NCI-H2029 (cell line): ENCODE measurements at places on chromosomes 2 and 18.

DNA sequence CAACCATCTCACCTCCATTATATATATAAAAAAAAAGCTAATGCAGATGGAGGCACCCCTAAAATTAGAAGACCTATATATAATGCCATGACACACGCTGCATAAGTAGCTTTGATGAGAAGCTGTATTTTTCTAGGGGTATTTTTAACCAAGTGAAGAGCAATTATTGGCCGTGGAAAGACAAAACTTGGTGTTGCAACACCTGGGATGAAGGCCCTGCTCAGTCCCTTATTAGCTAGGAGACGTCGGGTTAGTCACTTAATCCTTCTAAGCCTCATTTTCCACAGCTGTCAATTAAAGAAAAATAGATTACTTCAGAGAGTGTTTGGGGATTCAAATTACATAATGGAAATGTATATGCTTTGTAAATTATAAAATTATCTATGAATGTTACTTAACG lies 63.0 kb downstream of the WDR75 start:
- no peak for DNase-seq

- no peak for DNase-seq
Measured at GRCh38 chr2:55107436-55107835, 57.2 kb upstream of the RTN4 start.

DNA sequence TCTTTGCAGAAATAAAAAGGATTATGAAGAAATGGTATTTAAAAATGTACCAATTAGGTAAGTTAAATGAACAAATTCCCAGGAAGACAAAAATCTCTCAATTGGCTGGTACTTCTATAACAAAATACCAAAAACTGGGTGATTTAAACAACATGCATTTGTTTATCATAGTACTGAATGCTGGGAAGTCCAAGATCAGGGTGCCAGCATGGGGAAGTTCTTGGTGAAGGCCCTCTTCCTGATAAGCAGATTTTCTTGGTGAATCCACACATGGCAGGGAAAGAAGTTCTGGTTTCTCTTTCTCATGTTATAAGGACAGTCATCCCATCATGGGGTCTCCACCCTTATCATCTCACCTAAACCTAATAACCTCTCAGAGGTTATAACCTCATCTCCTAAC lies 271.6 kb upstream of the SETBP1 start:
- no peak for DNase-seq

GRCh38 chr18:76382275-76382674 lies 112.8 kb downstream of the ZNF516 start:
- no peak for DNase-seq

DNA sequence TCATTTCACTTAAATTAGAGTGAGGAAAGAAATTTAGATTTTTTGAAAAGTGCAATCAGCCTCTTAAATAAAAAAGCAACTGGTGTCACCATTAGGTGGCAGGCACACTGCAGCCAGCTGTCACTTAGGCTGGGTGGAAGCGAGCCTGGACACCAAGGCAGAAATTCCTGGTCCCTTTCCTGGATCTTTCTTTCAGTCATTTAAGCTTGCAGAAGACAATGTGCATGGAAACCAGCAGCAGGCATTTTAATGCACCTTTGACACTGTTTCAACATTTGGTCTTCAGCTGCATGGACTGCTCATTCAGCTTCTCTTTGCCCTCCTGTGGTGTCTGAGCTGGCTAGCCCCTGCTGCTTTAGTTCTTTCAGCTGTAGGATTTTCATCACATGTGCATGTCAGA lies 61.0 kb downstream of the AQP4 start:
- no peak for DNase-seq

GRCh38 chr18:38709122-38709521 lies 1143.5 kb upstream of the CELF4 start:
- DNase-seq: no peak

DNA sequence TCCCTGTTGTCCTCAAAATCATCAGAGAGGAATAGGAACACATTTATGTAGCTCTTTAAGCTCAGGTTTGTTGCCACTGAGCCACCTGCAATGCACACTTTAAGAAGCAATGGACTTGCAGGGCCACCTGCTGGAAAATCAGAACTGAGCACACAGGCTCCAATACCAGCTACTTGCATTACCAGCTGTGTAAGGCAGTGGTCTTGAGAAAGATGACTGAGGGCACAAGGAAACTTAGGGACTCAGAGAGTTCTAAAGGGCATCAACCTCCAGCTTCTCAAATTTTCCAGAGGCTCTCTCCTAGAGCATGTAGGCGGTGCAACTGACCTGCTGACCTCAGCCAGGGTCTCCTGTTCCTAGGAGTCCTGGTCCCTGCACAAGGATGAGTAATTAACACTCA lies 2.5 kb upstream of the CNDP2 start:
- DNase-seq: no peak

DNA sequence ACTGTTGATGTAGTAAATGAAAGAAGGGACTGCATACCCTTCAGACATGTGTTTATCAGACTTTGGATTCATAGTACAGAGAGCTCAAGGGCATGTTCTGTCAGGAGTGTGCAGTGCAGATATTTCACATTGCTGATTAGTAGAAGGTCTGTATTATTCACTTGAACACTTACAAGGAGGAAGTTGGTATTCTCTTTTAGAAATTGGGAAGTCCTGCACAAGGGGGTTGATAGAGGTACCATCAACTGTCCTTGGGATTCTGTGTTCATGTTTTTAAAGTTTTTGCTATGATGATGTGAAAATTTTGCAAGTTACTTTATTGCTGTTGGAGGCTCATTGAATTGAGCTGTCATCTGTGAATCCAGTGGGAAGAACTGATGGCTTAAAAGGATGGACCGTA lies 6.7 kb downstream of the PSMD1 start:
- DNase-seq: no peak

- DNase-seq: no peak
Measured at GRCh38 chr2:118062669-118063068, 25.6 kb upstream of the INSIG2 start.

- no peak for DNase-seq
Measured at GRCh38 chr18:36038102-36038663, 29.2 kb downstream of the RPRD1A start.

DNA sequence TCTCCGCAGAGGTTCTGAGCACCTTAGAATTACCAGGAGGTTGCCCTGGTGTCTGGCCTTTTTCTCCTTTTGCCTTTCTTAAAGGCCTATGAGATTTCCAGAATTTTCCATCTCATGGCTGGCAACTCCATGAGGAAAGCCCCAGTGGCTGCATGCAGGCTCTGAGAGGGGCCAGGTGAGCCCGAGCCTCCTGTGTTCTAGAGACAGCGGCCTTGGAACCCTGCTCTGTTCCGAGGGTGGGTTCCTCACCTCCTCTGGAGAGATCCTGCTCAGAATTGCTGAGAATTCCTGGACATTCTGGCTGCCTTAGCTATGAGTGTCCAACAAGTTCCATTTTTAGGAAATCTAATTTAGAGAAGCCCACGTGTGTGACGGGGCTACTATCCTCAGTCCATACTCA lies 35.7 kb upstream of the HPCAL1 start:
- DNase-seq: no peak

GRCh38 chr2:11388262-11389051 lies 44.0 kb upstream of the ROCK2 start:
- DNase-seq: no peak

DNA sequence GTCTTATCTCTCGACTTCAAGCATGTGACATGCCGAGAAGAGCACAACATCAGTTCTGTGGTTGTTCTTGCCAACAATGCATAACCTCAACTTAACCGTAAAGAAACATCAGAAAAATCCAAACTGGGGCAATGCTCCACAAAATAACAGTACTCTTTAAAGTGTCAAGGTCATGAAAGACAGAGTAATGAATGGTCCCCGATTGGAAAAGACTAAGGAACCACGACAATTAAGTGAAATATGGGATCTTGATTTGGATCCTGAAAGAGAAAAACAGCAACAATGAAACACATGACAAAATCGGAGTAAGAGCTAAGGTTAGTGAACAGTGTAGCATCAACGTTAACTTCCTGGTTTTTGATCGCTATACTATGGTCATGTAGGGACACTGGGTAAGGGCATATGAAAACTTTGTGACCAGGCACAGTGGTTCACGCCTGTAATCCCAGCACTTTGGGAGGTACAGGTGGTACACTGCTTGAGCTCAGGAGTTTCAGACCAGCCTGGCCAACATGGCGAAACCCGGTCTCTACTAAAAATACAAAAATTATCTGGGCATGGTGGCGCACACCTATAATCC lies 55.2 kb downstream of the UNC50 start:
- DNase-seq: no peak

DNA sequence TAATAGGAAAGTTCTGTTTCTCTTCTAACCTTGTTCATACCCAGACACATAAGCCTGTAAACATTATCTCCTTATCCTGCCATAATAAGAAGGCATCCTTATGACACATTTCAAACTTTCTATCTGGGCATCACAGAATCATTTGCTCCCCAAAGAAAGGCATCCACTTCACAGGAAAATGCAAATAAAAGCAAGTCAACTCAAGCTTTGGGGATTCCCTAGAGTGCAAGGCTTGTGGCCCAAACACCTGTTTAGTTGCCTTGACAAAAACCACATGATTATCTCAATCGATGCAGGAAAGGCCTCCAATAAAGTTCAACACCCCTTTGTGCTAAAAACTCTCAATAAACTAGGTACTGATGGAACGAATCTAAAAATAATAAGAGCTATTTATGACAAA lies 195.7 kb upstream of the GALNT5 start:
- DNase-seq: no peak

- no peak for DNase-seq
Measured at GRCh38 chr2:98927027-98927426, 9.0 kb downstream of the CRACDL start.

DNA sequence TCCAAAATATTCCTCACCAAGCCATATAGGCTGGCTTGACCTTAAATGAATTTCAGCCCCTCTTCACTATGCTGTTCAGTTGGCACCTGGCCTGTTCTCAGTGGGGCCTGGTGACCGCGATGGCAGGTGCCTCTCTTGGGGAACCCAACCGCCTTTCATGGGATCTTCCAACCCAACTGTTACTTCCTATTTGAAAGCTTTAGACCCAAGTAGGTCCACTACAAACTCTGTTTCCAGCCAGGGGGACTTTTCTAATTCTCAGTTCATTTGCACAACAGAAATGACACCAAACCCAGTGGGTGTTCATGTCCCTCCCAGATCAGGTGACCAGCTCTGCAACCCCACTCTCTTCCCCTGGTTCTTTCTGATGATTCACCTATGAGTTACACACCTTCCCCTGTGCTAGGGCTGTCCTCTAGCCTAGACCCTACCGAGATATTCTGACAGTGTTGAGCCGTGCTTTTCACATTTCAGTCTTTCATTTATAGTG lies 35.6 kb upstream of the NDUFV2 start:
- no peak for DNase-seq

- no peak for DNase-seq
Measured at GRCh38 chr2:27615316-27615715, 13.5 kb downstream of the CCDC121 start.

DNA sequence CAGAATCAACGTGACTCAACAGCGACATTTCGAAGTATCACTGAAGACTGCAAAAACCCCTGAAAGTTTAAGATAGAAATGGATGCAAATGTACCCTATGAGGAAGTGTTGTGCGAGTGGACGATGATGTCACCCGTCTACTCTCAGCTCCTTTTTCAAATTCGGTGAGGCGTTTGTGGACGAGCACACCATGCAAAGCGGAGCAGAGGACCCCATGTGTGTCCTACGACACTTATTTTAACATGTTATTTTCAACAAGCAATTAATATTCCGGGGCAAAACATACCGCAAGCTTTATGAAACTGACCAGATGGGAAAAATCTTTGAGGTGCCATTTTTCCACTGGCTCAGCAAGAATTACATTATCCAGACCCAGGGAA lies 2.0 kb downstream of the PXDN start:
- DNase-seq: no peak

DNA sequence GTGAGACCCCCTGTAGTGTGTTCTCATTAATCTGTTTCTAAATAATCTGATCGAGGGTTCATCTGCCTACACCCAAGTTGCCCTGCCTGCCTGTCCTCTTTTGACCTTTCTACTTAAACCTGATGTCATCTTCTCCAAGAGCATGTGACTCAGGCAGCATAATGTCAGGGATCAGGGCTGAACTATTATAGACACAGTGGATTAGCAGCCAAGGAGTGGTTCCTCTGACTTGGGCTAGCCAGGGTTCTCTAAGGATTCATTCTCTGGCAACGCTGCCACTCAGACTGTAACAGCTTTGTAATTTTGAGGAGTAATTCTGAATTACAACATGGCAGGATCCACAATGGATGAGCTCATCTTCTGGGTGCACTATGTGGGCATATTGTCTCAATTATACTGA lies 124.0 kb downstream of the MDH1 start:
- DNase-seq: no peak

GRCh38 chr2:240286596-240286995 lies 146.1 kb upstream of the OTOS start:
- DNase-seq: no peak

- DNase-seq: no peak
Measured at GRCh38 chr18:42229211-42230210, 274.5 kb downstream of the PIK3C3 start.

- DNase-seq: no peak
Measured at GRCh38 chr2:609881-610280, 67.3 kb downstream of the TMEM18 start.

DNA sequence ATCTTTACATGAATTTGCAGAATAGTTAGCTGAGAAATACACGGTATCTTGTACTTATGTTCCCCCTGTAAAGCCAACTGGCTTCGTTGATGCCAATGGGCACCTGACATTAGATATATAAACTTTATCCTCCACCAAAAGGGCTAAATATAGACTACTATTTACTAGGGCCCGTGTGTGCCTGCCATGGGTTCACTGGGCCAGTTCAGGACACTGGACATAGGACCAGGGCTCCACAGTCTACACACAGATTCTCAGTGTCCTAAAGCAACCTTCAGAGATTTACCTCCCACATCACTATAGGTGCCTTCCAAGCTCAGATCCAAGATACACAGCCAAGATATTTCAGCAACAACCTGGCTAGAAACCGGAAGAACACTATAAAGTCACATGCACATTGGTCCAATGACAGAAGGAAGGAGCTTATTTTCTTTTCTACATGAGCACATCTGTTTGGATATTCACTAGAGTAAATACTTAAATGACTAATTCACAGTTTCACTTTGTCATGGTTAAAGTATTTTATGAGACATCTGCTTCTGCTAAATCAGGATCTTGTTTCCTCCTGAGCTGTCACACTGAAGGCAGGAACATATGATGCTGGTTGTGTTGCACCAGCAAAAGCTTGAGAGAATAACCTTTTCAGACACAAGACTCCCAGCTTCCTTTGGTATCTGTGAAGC lies 95.1 kb downstream of the MYO5B start:
- peak; percentile 24 for DNase-seq

DNA sequence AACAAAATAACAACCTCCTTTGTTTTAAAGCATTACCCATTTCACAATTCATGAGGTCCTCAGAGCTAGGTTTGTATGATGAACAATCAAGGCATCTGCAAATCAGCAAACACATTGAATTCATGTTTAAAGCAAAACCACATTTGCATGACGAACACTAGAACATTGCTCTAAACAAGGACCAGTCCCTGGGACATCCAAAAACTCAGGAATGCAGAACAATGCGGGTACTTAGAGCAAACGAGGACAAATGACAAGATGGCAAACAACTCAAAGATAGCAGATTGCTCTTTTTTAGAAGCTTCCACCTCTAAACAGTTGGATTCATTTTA lies 45.7 kb upstream of the RALBP1 start:
- no peak for DNase-seq
